CD4-positive, alpha-beta T cell treated with Interleukin-6 for 4 hours (primary cell): ENCODE measurements at places on chromosomes 7 and 10.

DNA sequence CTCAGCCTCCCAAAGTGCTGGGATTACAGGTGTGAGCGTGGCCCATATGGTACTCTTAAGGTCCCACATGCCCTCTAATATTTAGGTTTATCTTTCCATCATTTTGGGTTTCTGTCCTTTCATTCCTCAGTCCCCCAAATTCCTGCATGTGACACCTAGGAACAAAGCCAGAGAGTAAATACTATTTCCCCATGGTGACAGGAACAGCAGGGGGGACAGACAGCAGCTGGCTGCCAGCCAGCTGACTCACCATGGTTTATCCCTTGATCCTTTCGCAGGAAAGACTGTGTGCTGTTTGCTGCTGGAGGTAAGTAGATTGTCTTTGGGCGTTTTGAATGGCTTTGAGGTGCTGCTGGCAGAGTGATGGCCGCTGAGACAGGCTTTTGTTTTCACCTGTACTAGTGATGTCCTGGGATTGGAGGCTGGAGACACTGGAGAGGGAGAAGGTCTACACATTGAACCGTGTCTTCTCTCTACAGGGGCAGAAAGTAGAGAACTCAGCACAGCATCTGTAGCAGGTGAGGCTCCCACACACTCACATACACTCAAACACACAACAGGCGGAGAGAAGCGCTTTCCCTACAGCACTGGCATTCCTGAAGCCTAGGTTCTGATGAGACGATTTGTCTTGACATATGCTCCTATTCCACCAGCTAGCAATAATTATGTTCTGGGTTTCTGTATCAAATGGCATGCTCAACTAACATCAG, 83.7 kb upstream of the EFCAB10 start:
- DNase-seq: no peak

GRCh38 chr10:126133906-126134656, 237.7 kb downstream of the FANK1 start:
- no peak for DNase-seq

DNA sequence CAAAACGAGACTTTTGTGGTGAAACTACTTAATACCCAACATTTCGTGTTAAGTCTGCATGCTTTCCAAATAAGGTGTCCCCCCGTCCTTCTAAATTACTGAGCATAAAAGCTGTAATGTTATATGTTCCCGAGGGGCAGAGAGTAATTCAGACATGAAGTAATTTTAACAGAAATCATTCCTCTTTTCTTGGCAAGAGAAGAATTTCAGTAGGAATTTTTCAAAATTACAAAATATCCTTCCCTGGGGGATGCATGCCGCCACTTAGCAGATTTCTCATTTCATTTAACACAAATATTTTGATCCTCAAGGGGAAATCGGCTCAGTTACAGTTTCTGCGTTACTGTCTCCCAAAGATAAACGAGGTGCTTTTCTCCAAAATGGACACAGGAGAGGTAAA, 213.2 kb upstream of the RHOBTB1 start:
- DNase-seq: no peak

DNA sequence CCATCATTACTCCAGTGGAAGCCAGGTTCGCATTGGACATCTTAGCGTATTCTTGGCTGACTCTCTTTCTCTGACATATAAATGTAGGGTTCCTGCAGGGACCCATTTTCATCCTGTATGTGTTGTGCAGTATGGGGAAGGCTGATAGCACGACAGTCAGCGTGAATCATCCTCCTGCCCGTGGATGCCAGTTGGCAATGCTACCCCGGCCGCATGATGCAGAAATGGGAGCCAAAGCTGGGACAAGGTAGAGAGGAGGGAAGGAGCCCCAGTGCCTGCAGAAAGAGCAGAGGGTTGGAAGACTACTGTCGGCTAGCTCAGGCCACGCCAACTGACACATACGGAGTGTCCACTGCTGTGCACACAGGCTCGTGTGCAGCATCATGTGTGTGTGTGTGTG, 251.6 kb downstream of the SKAP2 start:
- no peak for DNase-seq

- DNase-seq: no peak
These were observed 62.4 kb downstream of the MICU1 start for GRCh38 chr10:72563327-72563932.

DNA sequence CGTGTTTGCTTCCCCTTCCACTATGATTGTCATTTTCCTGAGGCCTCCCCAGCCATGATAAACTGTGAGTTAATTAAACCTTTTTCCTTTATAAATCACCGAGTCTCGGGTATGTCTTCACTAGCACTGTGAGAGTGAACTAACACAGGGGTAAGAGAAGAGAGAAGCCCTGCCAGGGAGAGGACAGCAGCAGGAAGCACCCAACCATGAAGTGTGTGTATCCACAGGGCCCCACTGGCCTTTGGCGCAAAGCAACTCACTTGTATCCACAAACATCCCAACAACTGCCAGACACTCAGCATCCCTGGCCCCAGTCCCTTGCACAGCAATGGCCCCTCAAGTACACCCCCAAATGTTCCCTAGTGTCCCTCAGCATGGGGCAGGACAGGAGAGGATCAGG, 115.1 kb downstream of the MAD1L1 start:
- no peak for DNase-seq

- DNase-seq: no peak
These were observed 78.1 kb upstream of the PRR15 start for GRCh38 chr7:29485339-29486190.

GRCh38 chr7:14739841-14740185, 162.7 kb downstream of the DGKB start:
- DNase-seq: no peak

- no peak for DNase-seq
These were observed 82.1 kb downstream of the SLC37A3 start for GRCh38 chr7:140316165-140316661.

- no peak for DNase-seq
These were observed 36.3 kb upstream of the GOLGA7B start for GRCh38 chr10:97813311-97813710.

DNA sequence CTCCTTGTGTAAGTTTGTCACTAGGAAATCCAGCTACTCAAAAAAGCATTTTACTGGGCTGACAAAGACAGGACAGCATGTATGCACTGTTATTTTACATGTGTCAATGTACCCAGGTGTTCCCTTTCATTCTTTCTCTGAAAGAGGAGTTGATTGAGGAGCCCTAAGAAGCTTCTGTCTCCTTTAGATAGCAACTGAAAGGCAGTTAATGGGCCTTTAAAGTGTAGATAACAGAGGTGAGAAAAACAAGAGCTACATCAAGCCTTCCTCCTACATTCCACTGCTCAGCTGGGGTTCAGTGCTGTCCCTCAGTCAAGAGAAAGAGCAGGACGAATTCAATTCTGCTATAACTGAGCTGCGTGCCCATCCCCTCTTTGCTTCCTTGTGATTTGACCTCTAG, 12.8 kb upstream of the WIPF3 start:
- DNase-seq: no peak

DNA sequence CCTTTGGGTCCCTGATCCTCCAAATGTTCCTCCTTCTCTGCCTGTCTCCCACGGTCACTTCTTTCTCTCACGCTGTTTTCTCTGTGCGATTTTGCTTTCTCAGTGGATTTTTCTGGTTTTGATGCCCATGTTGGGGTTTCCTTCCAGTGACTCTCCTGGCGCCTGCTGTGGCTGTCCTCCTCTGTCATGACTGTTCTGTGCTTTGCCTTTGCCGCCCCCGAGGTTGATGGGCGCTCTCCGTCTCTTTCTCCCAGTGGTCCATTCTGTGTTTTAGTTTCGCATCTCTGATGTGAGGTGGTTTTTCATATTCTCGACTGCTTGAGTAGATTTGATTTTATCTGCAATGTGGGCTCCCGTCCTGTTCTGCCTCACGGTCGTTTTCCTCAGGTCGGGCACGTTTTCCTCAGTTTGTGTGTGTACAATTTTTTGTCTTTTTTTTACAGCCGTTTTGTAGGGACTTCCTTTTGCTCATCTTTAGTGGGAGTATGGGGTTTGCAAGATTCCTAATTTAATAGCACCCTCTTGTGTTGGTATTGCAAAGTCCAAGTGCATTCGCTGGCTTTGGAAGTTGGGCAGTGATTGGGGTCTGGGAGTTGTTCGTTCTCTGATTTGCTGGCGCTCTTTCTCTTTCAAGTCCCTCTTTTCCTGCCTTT, 100.0 kb downstream of the INPP5A start:
- peak; percentile 16 for DNase-seq

- DNase-seq: no peak
These were observed 467.4 kb upstream of the SORCS1 start for GRCh38 chr10:107631876-107632275.

DNA sequence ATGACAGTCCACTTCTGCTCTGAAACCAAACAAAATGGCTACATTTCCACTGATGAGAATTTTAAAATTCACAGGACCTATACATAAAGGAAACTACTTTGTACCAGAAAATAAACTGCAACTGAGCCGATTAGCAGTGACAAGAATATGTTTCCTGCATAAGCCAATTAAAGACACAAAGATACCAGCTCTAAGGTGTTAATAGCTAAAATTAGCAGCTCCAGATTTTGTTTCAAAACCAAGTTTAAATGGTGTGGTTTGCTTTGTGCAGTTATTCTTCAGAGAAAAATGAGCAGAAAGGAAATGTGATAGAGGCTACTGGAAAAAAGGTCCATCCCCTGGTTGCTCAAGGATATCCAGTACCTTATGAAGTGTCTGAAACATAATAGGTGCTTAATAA, 123.2 kb downstream of the ANK3 start:
- DNase-seq: no peak

GRCh38 chr10:58642283-58642682, 129.6 kb downstream of the BICC1 start:
- no peak for DNase-seq

GRCh38 chr7:13197501-13197900, 510.1 kb downstream of the ARL4A start:
- no peak for DNase-seq
